ENCODE measurements at places on chromosomes 1 and 21.
A peak's percentile ranks its signal among the peaks of the same experiment; 100 is the strongest.

GRCh38 chr1:149916898-149917252 is 769 bp downstream of the SV2A start:
- no peak for DNase-seq

DNA sequence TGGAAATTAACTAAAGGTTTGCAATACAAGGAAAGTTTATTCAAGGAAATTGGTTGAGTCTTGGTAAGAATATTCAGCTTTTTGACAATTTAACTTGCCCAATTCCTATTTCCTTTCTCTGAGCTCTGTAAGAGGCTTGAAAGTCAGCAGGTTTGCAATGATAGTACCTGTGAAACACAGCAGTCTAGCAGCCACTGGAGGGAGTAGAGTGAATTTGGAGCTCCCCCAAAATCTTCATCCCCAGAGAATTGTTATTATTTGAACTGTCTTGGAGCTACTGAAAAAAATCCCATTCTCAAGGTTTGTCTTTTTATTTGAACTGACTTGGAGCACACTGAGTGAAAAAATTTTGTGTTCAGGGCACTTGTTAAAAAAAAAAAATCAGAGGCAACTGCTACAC is 654.2 kb upstream of the PKN2 start:
- DNase-seq, result no peak

- DNase-seq, result peak; percentile 44
These were observed 21.5 kb upstream of the SLC44A5 start for GRCh38 chr1:75632350-75632949.

GRCh38 chr1:164731161-164731876 is 172.3 kb downstream of the PBX1 start:
- no peak for DNase-seq

DNA sequence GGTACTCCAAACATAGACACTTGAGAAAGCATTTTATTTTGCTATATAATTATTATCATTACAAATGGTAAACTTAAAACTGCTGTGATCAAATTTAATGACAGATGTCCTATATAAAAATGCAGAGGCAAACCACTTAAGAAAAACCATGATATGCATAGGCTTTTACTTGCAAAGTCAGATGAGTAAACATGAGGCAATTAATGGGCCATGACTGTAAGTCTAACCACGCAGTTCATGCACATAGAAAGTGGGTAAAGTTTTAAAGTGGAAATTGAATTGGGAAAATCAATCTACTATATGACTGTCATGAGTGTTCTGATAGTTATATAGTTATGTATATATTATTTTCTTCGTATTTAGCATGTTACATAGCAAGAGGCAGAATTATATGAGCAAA is 219.2 kb downstream of the PTPRC start:
- DNase-seq, result no peak

Measured in suppressor macrophage (primary cell).